Activated T-helper 17 cell treated with anti-CD3 and anti-CD28 coated beads, Interleukin-2, amount 50 U/mL, for 72 hours (primary cell): ENCODE measurements at places on chromosomes 3 and 15. TPM values are rescaled to one million over a fixed set of nuclear protein-coding genes. Genes with fewer than 3 reads are reported as not detected.
A peak's percentile ranks its signal among the peaks of the same experiment; 100 is the strongest.

Gene SLC28A2
- not detected for total RNA-seq

Gene ALPK3
- 0.29 TPM for total RNA-seq

Gene PRTG
- not detected for total RNA-seq

Gene CELF6
- total RNA-seq, result 1.0 TPM

Gene CADPS
- not detected for total RNA-seq

Gene CLRN1
- total RNA-seq, result not detected

Gene COX17
- 55.7 TPM for total RNA-seq

Gene GPR62
- not detected for total RNA-seq

DNA sequence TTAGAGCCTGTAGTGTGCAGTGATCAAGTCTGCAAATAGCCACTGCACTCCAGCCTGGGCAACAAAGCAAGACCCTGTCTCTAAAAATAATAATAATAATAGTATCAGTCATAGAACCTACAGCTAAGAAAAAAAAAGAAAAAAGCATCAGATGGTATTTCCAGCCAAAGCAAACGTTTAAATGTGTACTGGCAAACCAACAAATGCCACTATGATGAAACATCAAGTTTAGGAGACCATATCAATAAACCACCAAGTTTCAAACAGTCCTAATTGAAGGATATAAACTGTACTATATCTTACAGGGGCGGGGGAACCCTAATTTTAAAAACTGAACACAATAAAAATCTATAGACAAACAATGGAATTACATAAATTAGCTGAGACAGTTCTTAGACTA is 6.4 kb downstream of the UBP1 start:
- ATAC-seq, result no peak

DNA sequence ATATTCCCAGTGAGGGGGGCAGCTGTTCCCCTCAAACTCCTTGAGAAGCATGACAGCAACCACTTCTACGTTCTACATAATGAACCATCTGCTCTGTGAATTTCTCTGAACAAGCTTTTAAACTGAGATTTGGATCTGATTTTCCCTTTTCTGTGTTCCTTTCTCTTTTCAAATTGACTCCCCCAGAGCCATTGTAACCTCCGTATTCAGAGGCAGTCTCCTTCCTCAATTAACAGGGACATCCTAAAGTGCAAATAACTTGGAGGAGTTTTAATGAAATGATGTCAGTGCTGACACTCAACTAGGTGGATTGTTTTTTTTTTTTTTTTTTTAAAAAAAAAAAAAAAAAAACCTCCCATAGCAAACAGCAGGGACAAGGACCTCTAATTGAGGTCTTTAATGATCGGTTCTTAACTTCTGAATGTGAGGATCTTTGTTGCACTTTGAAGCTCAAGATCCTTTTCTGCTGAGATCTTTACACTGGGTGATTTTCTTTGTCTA is 48.8 kb downstream of the ADAMTS9 start:
- ATAC-seq, result no peak

DNA sequence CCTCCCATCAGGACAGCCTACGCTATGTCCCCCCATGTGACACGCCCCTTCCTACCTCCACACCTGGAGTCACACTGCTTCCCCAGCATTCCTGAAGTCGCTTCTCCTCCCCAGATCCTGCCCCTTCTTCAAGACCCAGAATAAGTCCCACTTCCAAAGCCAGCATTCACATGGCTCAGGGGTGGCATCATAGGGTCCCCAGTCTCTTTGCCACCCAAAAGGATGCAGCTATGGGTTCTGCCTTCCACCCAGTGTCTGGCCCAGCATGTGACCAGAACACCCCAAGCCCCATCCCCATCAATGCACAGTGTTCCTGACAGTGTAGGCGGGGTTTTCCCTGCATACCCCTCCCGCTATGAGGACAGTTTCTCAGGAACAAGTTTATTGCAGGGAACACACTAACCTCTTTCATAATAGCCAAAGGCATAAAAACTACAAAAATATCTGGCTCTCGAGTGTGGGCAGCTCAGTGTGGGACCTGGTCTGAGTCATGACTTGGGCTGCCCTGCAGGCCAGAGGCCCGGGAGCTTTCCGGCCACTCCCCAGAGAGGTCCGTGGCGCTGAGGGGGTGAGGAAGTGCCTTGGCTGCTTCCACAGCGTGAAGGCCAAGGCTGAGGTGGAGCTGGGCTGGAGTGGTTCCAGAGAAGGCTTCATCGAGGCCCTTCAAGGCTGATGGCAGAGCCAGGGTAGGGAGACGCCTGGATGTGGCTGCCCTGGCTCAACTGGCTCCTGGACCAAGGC is 5.8 kb downstream of the ISLR start:
- no peak for ATAC-seq

DNA sequence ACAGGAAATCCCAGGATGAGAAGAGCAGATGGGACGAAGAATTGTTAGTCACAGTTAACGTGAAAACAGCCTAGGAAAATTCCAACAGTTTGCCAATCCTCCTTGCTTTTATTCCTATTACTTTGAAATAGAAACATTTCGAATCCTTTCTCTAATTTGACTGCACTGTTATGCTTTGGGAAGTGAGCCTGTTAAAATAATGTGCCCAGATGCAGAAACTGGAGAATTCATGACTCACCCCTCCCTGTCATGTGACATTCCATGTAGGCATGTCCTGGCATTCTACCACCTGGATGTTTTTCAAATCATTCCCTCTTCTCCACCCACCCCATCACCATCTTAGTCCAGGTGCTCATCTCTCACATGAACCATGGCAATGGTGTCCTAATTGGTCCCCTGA is 107.3 kb downstream of the MINAR1 start:
- no peak for ATAC-seq

DNA sequence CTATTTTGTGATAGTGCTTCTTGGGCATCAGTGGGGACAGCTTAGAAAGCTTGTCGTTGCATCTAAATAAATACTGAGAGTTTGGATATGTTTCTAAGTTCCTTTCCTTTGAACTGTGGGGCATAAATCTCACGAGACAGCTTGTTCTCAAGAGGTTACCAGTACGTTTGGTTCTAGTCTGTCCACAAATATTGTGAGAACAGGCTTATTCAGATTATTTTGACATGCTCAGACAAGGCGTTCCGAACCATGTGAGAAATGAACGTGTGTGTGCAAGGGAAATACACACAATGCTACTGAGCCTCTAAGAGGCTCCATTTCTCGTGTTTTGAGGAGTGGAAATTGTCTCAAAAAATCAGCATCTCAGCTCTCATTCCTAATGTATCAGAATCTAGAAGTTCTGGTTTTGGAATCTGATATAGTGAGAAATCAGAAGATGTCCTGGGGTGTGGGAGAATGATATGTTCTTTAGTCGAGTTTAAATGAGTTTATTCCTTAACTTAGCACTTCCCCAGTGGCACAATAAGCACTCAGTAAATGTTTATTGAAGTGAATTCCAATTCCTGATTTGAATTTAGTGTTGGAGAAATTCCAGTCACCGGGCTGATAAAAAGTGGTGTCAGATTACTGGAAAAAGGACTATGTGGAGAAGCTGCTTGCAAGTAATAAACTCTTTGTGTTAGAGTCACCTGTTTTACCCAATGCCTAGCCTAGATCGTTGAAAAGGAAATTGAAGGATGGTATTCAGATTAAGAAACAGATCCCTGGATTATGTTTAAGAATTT is 481.5 kb downstream of the LPP start:
- ATAC-seq, result no peak

GRCh38 chr15:80456517-80457492 is 52.6 kb downstream of the ARNT2 start:
- ATAC-seq, result peak; percentile 11

DNA sequence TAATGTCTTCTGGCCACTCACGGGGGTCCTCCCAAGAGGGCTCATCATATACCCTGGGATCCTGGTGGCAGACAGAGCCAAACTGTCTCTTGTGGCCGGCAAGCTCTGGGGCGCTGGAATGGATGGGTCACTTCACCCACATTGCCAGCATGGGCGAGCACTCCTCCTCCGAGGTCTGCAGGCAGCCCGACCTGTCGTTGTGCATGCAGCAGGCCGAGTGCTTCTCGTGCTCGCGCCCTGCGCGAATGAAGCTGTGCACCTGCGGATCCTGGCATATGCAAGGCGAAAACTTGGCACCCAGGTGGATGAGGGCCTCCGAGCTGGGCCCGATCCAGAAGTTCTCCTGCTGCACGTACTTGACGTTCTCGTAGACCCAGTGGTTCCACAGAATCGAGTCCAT is 33.6 kb upstream of the GRIP2 start:
- ATAC-seq, result no peak

- ATAC-seq, result no peak
Measured at GRCh38 chr3:51332156-51332555, 52.9 kb upstream of the MANF start.

DNA sequence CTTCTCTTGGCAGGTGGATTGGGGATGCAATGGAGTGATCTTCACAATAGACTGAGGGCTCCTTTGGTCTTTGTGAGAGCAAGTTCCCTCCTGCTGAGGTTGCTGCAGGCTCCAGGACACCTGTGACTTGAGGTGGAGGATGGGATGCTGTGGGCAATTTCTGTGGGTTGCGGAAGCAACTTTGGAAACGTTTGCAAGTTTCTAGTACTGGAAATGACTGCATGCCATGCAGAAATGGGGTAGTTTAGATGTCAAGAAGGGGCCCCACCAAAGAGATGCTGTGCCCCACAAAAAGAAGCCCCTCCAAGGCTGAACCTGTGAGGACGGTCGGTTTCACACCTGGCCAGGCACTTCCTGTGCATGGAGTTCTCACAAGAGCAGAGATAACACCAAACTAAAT is 80.4 kb upstream of the XCR1 start:
- no peak for ATAC-seq

DNA sequence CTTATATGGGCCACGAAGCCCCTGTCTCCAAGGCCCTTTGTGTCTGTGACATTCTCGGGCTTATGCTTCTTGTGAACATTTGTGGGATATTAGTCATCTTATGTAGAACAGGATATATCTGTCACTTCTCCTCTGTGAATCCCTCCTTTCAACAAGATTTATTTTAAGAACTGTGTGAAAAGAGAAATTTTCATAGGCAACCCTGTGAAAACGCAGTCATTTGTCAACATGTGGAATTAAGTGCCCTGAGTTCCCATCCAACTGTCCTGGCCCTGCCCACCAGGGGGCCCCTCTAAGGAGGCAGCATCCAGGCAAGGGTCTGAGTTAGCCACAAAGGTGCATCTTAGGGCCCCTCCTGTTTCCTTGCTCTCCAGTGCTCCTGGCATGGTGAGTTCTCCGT is 76.8 kb upstream of the CHRNA7 start:
- no peak for ATAC-seq

GRCh38 chr3:18446149-18446825 is 21.1 kb upstream of the SATB1 start:
- no peak for ATAC-seq

DNA sequence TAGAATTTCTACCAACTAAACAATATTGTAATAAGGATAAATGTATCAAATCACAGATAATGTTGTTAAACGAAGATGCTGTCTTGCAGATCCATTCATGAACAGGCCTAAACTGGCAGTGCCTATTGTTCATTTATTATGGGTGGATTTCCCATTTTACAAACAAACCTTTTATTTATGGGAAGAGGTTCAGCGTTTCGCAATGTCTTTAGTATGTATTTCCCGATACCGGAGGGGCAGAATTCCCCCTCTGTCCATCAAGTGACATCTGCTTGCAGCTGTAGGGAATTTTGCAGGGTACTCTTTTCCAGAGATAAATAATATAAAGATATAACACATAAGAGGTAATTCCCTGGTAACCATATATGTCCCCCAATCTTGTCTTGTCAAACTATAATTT is 5.7 kb downstream of the CEP19 start:
- ATAC-seq, result no peak

GRCh38 chr3:143121241-143122088 is 1.9 kb downstream of the CHST2 start:
- peak; percentile 21 for ATAC-seq

DNA sequence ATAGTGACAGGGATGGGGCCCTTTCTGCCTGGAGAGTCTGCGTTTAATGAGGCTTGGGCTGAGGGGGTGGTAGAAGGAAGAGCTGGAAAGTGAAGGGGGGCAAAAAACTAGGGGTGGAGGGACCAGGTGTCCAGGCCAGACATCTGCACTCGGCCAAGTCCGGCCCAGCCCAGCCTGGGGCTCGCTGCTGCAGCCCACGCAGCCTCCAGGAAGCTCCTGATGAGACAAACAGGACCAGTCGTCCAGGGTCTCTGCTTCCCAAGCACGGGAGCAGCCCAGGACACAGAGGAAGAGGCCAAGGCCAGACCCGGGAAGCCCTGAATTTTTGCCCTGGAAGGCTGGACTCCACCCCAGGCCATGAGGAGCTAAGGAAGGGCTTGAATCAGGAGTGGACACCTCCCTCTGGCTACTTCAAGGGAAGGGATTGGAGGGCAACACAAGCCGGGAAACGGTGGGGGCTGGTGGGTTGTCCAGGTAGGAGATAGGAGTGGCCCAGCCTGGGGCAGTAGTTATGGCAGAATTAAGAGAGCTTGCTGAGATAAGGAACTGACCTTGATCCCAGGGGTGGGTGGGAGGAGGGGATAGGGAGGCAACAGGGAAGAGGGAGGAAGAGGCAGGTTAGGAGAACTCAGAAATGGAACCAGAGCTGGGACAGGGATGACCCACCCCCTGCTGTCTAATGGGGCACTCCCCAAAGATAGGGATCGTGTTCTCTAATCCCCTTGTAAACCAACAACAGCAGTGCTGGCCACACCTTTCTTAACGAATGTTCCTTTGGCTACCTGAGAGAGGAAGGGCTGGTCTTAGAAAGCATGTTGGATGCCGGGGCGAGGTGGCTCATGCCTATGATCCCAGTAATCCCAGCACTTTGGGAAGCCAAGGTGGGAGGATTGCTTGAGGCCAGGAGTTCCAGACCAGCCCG is 89.5 kb downstream of the ANP32A start:
- ATAC-seq, result no peak
